ENCODE measurements at places on chromosomes 5 and 9.

GRCh38 chr5:122984425-122984824 lies 52.1 kb downstream of the PPIC start:
- no peak for DNase-seq

GRCh38 chr5:123199527-123199926 lies 110.5 kb downstream of the PRDM6 start:
- DNase-seq: no peak

GRCh38 chr5:135266303-135266635 lies 132.8 kb downstream of the MACROH2A1 start:
- no peak for DNase-seq

- peak; percentile 16 for DNase-seq
Observed at GRCh38 chr5:160926428-160926827, 74.4 kb upstream of the ATP10B start.

GRCh38 chr9:127278372-127278771 lies 13.8 kb downstream of the GARNL3 start:
- no peak for DNase-seq

- DNase-seq: no peak
Observed at GRCh38 chr5:173458828-173459609, 130.8 kb upstream of the STC2 start.

GRCh38 chr9:93092251-93092991 lies 3.6 kb upstream of the CARD19 start:
- DNase-seq: no peak

DNA sequence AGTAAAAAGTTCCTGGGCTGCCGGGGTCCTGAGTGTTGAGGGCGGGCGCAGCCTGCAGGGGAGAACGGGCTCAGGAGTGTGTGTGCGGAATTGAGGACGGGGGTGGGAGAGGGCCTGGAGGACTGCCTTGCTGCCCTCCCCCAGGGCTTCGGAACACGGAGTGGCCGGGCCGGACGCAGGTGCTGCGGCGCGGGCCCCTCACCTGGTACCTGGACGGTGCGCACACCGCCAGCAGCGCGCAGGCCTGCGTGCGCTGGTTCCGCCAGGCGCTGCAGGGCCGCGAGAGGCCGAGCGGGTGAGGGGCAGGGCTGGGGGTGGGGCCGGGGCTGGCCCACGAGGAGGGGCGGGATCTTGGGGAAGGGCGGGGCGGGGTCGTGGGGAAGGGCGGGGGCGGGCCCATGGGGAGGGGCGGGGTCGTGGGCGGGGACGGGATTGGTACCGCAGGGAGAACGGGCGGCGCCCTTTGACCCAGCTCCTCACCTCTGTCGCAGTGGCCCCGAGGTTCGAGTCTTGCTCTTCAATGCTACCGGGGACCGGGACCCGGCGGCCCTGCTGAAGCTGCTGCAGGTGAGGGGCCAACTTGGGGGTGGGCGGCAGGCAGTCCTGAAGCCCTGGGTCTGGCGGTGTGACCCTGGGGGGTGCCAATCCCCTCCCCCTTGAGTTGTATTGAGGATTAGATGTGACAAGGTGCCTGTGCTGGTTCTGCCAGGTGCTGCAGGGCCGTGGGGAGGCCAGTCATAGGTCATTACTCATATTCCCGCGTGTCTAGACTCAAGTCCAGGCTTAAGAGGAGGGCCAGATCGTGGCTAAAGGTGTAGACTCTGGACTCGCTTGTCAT lies 7.1 kb downstream of the FPGS start:
- no peak for DNase-seq

- peak; percentile 91 for DNase-seq
Observed at GRCh38 chr5:124906339-124907097, 160.1 kb upstream of the ZNF608 start.

DNA sequence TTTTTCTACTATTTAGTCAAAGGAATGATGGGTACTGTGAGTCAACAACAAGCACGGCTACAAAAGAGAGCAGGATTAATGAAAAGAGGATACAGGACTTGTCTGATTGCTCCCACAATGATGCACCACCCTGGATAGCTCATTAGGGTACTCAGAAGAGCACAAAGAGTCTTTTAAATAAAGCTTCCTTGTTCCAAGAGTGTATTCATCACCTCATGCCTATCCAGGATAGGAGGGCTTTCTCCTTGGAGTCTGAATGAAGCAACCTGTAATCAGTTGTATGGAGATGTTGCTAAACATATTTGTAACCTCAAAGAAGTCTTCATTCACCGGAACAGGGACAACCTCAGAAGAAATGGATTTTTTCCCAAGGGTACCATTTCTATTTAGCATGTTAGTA lies 219.5 kb upstream of the TMEM161B start:
- DNase-seq: no peak

DNA sequence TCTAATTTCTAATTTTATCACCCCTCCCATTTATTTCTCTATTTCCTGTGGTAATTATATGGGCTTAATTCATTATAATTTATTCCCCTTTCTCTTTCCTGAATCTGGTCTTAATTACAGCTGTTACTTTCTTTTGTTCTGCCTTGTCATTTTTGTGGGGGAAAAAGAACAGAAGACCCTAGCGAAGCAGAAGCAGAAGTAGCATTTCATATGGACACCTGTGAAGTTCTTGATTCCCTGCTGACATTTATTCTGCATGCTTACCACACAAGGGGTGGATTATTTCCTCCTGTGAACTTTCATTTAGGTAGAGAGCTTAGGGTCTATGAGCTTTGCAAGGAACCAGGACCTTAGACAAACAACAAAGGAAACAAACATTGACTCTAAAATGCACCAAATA lies 33.3 kb downstream of the GAPT start:
- DNase-seq: no peak

DNA sequence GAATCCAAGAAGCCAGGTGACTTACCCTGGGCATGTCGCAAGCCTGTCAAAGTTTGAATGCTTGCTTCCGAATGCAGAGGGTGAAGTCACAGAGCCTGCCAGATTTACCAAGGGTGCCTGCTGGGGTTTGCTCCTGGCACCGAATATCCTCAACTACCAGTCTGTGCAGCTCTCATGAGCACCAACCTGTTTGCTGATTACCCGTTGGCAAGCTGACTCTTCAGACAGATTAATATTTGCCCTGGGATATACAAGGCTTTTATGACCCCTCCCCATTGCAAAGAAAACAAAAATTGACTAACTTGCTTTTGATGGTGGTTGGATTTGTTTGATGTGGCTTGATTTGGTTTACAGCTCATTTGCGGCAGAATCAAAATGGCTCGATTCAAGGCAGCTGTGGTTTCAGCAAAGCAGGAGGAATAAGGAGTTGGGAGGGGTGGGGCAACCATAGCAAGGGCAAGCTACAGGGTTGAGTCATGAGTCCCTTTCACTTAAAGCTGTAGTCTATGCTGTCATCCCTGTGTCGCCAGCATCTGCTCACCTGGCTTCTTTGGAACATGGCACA lies 82.3 kb upstream of the AGXT2 start:
- no peak for DNase-seq

- DNase-seq: no peak
Observed at GRCh38 chr5:55360190-55360589, 52.4 kb downstream of the MTREX start.

DNA sequence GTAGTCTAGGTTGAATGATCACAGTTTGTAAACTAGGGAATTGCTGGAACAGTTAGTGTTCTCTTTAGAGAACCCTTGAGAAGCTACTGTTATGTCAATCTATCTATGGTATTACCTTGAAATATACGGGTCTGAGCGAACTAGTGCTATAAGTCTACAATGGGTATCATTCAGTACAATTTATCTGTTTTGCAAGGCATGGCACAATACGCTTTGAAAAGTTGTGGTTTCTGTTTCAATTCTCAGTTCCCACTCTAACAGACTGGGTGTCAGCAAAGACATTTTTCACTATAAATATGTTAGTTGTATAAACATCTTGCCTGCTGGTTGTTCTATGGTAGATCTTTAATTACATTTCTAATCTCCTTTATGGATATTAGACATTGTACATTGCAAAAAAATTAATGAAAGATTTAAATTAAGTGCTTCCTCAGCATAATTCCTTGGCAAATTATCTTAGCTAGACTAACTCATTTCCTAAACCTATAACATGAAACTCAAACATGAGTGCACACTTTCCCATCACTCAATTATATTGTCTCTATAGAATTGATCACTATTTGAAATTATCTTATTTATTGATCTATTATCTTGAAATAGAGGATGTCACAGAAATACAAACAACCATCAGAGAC lies 24.9 kb upstream of the SLCO6A1 start:
- no peak for DNase-seq

- no peak for DNase-seq
Observed at GRCh38 chr9:125540497-125540896, 166.5 kb downstream of the MAPKAP1 start.

DNA sequence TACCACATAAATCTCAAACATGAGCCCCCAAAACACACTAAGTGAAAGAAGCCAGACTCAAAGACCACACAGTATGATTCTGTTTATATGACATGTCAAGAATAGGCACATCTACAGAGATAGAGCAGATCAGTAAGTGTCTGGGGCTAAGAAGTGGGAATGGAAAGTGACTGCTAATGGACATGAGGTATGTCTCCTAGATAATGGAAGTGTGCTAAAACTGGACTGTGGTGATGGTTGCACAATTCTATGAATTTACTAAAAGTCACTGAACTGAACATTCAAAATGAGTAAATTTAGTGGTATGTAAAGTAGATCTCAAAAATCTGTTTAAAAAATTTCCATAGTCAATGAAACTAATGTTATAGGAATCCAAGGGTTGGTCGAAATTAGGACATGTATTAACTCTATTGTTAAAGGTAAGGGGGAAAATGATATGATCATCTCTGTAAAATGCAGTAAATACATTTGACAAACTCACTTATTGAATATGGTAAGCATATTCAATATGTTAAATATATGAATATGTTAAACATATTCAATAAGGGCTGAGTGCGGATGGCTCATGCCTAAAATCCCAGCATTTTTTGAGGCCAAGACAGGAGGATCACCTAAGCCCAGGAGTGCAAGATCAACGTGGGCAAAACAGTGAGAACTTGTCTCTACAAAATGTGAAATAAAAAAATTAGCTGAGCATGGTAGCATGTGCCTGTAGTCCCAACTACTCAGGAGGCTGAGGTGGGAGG lies 51.7 kb downstream of the NUP155 start:
- DNase-seq: no peak

- DNase-seq: no peak
Observed at GRCh38 chr5:14039063-14039462, 94.6 kb upstream of the DNAH5 start.

- DNase-seq: no peak
Observed at GRCh38 chr5:34686762-34687268, 30.7 kb downstream of the RAI14 start.

DNA sequence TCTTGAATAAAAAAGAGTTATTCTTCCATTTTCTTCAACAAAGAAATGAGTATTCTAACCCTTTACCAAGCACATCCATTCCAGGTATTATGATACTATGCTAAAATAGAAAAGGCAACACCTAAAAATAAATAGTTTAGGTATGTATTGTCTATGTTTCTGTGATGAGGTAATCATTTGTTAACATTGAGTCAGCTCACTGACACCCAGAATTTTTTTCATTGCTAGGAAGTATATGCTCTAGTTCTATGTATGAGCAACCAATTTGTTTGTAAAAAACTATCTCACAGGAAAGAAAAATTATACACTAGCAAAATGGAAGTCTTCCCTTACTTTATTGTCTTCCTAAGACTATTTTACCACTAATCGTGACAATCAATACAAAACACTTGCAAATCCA lies 615.6 kb upstream of the GRIN3A start:
- DNase-seq: no peak

DNA sequence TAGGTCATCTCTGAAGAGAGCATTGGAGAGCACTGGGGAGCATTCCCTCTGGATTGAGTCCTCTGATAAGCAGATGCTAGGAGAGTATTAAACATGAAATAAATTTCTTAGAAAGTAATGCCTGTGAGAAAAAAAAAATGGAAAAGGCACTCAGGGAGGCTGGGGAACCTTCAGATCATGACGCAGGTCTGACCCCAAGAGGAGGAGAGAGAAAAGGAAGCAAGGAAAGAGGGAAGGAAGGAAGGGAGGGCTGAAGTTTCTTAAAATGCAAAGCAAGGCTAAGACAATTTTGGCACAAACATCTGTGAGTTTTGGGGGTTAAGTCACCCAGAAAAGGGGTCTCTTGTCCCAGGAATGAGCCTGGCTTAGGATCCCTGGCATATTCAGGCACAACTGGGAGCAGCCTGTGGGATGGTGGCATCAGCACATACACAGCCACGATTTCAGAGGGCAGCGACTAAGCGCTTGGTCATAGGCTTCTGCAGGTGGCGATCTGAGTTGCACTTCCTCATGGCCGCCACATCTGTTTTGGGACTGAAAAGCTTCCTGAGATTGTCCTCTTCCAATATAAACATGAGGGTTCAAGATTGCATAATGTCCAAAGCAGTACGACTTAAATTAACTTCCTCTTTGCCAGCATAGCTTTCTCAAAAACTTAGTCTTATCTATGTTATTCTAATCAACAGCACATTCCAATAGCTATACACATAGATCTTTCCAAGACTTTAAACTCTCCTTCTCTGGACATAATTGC lies 692.7 kb downstream of the DNAH5 start:
- no peak for DNase-seq
